Fibroblast of skin of left biceps (primary cell): ENCODE measurements at places on chromosomes 4 and X.

- no peak for DNase-seq
Observed at GRCh38 chr4:127045861-127046260, 586.9 kb upstream of the INTU start.

DNA sequence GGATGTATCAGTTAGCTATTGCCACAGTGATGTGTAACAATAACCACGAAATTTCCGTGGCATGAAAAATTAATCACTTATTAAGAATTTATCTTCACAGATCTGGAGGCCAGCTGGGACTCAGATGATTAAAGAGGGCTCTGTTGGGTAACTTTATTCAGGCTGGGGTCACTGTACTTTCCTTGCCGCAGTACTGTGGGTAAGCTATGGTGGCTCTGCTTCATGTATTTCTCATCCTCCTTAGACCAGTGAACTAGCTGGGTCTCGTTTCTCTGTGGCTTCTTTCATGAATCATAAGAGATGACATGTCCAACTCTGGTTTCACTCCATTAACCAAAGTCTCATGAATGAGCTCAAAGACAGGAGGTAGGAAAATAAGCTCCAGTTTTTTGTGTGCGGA, 13.5 kb downstream of the TEX13B start:
- no peak for DNase-seq

DNA sequence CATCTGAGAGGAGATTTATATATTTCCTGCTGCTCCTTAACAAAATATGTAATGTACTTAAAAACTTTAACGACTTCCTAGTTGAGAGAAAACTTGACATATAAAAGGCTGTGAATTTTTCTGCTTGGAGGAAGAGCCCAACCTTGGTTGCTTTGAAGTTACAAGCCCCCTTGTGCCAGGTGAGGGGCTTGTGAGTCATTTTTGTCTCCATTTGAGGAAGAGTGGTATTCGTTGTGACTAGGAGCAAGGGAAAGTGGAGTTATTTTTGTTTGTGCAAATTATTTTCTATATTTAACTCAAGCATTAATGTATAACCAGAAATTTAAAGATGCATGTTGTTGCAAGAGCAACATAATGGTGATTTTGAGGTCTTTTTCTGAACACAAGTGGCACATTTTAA, 99.0 kb upstream of the DDX3X start:
- DNase-seq: no peak

- DNase-seq: no peak
Observed at GRCh38 chr4:40978548-40978947, 228.8 kb downstream of the NSUN7 start.

GRCh38 chr4:153758136-153758535, 1.7 kb downstream of the RNF175 start:
- no peak for DNase-seq

DNA sequence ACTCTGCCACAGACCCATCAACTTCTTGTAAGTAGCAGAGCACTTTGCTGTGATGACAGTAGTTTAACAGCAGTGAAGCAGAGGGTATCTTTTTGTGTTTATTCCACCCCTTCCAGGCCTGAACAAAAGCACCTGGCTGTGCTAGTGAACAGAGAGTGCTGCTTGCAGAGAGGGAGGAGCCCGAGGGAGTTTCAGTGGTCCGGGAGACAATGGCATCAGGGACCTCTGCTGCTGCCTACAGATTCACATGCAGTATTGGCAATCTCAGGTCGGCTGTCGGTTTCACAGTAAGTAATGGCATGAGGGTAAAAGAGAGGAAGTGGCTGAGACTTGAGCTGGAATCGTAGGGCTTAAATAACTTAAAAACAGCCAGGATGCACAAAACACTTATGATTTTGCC, 755.8 kb downstream of the RPA4 start:
- no peak for DNase-seq

DNA sequence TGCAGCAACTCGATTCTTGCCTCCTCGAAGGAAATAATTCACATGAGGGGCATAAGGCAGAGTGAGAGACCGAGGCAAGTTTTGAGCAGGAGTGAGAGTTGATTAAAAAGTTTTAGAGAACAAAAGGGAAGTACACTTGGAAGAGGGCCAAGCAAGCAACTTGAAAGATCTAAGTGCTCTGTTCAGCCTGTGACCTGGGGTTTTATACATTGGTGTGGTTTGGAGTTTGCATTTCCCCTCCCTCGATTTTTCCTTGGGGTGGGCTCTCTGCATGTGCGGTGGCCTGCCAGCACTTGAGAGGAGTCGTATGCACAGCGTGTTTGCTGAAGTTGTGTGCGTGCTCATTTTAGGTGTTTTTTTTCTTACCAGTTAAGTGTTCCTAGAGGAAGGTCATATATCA, 356.4 kb downstream of the KLHL4 start:
- no peak for DNase-seq

GRCh38 chr4:156255230-156256007, 301.8 kb upstream of the CTSO start:
- no peak for DNase-seq

- no peak for DNase-seq
Observed at GRCh38 chr4:39526765-39527295, 409 bp downstream of the UGDH start.

DNA sequence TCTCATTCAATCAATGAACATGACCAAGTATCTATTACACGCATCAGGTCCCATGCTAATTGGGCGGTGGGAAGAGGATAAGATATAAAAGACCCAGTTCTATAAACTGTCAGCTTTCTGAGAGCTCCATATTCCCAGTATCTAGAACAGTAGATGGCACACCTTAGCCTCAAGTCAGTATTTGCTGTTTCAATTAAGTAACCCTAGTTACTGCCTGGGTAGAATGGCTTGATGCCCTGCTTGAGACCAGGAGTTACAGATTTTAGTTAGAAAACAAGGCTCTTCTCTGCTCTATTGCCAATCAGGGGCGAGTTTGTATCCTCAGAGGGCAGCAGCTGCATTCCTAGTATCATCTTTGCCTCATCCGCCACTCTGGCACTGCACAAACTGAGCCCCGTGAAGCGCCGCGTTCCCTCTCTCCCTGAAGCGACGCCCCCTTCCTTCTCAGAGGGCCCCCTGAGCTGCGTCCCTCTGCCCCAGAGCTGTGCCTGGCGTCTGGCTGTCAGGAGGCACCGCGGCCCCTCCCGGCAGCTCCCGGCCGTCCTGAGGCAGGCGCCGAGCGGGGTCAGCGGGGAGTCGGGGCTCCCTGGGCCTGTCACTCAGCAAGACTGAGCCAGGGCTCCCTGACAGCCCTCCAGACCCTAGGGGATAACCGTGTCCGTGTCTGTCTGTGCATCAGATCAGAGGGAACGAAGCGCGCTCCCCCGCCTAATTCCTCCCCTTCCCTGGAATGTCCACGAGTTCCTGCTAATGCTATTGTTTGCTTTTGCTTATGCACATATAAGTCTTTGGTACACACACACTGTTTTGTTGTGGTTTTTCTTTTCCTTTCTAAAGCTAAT, 212.4 kb upstream of the TTC29 start:
- DNase-seq: no peak

DNA sequence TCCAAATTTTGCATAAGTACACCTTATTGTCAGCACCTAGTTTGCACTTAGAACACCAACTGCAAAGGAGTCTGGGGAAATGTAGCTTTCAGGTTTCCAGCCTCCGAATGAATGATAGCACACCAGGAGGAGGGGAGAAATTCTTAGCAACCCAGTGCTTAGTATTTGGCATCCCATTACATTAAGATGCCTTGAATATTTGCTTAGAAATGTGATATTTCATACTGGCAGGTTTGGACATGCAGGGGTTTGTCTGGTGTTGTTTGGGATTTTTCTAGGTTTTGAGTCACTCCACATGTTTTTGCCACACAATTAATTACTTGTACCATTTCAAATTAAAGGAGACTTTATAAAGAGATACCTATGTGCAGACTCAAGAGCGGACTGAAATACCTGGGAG, 60.3 kb upstream of the CAMK2D start:
- no peak for DNase-seq

DNA sequence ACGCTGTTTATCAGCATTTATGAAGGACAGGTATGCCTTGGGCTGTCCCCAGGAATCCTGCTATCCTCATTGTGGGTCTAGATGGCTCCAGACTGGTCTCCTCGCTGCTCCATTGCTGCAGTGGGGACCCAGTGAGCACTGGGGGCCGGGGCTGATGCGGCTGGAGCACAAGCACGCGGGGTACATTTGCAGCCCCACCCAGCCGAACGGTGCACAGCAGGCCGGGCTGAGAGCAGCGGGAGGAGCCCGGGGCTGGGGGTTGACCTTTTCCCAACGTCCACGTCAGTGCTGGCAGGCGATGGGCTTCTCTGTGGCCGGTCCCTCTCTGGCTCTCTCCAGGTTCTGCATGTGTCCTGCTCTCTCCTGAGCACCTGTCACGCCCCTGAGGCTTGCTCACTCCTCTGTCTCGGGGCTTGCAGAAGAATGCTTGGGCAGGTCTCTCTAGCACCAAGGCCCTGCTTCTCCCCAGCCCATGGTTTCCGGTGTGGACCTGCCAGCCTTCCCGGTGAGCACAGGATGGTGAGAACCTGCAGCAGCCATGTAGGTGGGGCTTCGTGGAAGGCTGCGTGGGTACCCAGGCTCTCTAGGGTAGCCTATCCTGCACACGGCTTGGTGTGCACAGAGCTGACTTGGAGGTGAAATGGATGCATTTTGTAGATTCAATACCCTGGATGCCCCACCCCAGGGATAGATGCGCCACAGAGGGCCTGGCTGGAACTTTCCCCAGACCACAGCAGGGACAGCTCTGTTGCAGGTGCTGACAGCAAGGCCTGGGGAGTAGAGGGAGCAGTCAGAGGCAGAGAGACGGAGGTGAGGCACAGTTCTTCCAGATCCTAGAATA, 89.1 kb upstream of the ADRA2C start:
- DNase-seq: no peak

GRCh38 chrX:21926116-21926515, 14.4 kb upstream of the SMS start:
- DNase-seq: no peak

GRCh38 chrX:144333429-144333828, 449.6 kb downstream of the UBE2NL start:
- DNase-seq: no peak

DNA sequence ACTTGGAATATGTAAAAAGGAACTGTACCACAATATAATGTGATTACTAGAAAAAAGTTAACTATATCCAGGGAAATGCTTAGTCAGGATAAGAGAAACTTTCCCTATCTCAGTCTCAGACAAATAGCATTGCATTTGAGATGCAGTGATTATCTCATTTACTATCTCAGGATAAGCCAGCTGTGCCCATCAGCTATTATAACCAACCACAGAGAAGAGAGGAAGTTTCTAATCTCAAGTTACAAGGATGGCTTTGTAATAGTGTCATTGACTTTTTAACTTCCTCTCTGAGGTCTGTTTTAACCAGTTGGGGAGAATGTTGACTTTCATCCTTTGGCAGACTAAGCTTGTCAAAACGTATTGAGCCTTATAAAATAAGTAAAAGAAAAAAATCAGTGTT, 56.5 kb downstream of the SNX25 start:
- no peak for DNase-seq

- no peak for DNase-seq
Observed at GRCh38 chr4:151489462-151490203, 80.7 kb downstream of the FHIP1A start.

- no peak for DNase-seq
Observed at GRCh38 chr4:83917572-83917971, 381.7 kb downstream of the GPAT3 start.

DNA sequence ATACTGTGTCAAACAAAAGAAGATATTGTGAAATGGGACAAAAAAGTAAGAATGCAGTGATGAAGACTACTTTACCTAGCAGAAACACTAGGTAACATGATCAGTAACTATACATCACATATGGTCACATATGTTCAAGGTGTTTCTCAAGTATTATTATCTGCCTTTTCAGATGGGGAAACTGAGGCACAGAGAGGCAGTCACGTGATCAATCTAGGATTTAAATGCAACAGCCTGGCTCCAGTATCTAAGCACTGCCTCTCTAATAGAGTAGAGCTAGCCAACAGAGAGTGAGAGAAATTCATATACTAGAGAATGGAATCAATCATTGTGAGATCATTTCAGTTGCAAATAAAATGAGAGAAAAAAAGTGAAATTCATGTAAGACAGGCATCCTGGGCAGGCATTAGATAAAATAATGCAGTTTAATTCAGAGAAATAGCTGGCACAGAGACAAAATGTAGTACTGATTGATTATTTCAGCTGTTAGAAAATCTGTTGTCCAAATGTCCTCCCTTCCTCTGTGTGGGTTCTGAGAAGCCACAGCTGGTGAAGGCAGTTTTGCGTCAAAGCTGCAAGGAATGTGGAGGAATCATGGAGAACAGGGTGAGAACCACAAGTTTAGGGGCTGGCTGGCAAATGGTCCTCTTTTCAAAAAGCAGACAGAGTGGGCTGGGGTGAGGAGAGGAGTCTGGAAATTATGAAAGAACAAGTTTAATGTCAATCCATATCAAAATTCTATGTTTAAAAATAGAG, 26.0 kb downstream of the SMIM43 start:
- DNase-seq: peak; percentile 64

GRCh38 chr4:33930497-33930896, 2313.8 kb downstream of the ARAP2 start:
- DNase-seq: peak; percentile 36

GRCh38 chrX:103343105-103343504, 13.1 kb downstream of the TCEAL7 start:
- DNase-seq: no peak

- no peak for DNase-seq
Observed at GRCh38 chr4:166941629-166942028, 292.7 kb downstream of the SPOCK3 start.

- no peak for DNase-seq
Observed at GRCh38 chr4:151888367-151888866, 127.6 kb upstream of the GATB start.

- DNase-seq: no peak
Observed at GRCh38 chr4:184848510-184848909, 22.7 kb upstream of the ACSL1 start.

- DNase-seq: peak; percentile 85
Observed at GRCh38 chr4:16686195-16686594, 212.2 kb downstream of the LDB2 start.

- DNase-seq: peak; percentile 79
Observed at GRCh38 chr4:154049457-154050181, 260.7 kb upstream of the SFRP2 start.

DNA sequence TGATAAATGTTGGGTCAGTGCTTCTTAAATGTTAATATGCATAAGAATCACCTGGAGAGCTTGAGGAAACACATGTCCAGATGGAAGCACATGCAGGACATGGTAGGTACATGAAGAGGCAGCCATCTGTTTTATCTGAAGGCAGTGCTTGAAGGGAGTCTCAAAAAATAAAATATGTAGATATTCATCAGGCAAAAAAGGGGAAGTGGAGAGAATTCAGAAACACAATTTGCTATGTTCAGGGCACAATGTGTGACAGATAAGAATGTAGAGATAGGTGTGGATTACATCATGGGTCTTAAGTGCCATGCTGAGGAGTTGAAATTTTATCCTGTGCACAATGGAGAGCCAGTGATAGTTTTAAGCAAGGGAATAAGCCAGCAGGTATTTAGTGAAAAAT, 59.6 kb upstream of the CASK start:
- no peak for DNase-seq

DNA sequence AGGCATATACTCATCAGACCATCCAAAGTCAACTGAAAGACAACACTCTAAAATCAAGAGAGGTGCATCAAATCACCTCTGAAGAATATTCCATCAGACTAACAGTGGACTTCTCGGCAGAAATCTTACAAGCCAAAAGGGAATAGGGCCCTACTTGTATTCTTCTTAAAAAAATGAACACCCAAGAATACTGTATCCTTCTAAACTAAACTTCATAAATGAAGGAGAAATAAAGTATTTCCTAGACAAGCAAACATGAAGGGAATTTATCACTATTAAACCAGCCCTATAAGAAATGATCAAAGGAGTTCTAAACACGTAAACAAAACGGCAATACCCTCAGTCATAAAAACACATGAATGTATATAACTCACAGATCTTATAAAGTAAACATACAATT, 141.2 kb downstream of the CXXC4 start:
- no peak for DNase-seq

- peak; percentile 19 for DNase-seq
Observed at GRCh38 chr4:1693131-1693896, 9.2 kb upstream of the FAM53A start.
